NCI-H1436 treated with DMSO at 0.1 percent for 48 hours (cell line): ENCODE measurements at places on chromosomes 11 and 22.

- DNase-seq: no peak
Measured at GRCh38 chr11:41377709-41378394, 81.6 kb downstream of the LRRC4C start.

- DNase-seq: no peak
Measured at GRCh38 chr22:37486224-37486845, at the start of gene MFNG. Gene MFNG (minus strand): TSS chr22:37486384. CDS start chr22:37486177, 207 bp downstream.

DNA sequence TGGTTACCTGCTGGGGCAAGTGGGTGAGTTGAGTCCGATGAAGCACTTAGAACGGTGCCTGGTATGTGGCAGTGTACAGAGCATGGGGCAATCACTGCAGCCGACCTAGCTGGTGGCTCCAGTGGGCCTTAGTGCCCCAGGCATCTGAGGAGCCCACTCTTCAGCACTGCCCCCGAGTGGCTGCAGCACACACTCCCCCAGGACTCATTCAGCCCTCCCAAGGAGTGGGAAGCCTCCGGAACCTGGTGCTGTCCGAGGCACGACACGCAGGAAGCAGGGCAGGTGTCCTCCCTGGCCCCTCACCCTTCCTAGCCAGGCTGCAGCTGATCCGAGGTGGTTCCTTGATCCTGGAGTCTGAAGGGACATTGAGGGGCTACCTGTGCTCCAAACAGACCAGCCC is 42.4 kb upstream of the PRODH start:
- DNase-seq: no peak

GRCh38 chr11:117300283-117300663 is 9.1 kb downstream of the BACE1-AS start:
- DNase-seq: no peak

GRCh38 chr11:116946414-116946813 is 109.0 kb upstream of the APOA1 start:
- DNase-seq: no peak

GRCh38 chr11:74686792-74687191 is 44.4 kb downstream of the CHRDL2 start:
- DNase-seq: no peak

GRCh38 chr11:44032299-44033085 is 15.3 kb upstream of the ACCSL start:
- DNase-seq: no peak

DNA sequence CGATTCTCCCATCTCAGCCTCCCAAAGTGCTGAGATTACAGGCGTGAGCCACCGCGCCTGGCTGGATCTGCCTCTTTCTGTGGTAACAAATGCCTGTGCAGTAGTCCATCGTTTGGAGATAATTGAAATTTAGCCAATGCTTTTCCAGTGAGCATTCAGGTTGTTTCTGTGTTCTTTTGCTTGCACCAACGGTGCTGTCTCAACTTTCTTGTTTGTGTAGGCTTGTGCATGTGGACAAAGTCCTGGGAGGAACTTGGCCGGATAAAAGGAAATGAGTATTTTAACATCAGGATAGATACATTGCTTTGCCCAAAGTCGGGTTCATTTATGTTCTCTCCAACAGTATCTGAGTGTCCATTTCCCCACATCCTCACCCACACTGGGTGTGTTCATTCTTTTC is 85.7 kb downstream of the KIAA1671 start:
- DNase-seq: no peak

GRCh38 chr11:66856496-66857233 is at the start of gene LRFN4:
Gene LRFN4 (plus strand): TSS chr11:66857064. CDS start chr11:66857745, 681 bp downstream.
- no peak for DNase-seq

GRCh38 chr22:31039393-31039792 is 41.7 kb upstream of the SMTN start:
- no peak for DNase-seq

DNA sequence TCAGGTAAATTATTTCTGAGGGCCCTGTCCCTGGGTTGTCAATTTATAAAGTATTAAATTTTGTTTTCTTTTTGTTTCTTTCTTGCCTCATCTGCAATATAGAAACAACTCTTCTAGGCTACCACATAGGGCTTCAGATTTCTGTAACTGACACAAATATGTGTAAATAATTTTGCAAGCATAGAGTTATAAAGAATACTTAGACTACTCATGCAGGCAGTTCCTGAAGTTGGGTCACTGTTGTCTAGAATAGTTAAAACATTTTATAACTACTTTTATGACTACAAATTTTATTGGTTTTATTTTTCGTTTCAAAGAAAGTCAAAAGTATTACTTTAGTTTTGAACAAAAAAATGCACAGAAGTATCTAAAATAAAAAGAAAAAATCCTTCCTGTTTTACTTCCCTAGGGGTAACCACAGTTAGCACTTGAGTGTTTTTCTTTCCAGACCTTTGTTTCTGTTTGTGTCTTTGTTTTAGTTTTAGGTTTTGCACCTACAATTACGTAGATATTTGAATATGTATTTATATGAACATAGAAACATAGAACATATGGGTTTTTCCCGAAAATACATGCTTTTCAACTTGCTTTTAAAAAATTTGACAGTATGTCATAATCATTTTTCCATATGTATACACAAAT is 12.4 kb upstream of the TMEM123 start:
- no peak for DNase-seq

DNA sequence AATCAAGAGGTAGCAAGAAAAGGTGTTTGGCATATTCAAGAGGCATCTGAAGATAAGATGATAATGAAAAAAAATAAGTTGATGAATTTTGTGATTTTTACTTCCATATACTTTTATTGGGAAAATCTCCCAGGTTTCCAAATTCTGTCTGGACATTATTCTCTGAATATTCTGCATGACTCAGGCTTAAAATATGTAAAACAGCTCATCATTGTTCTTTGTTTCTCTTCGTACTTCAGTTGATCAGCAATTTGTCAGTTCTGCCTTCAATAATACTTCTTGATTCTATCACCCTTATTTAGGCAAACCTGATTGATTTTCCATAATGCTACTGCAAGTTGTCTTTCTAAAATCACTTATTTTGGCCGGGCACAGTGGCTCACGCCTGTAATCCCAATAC is 30.2 kb downstream of the GTF2H1 start:
- DNase-seq: no peak

DNA sequence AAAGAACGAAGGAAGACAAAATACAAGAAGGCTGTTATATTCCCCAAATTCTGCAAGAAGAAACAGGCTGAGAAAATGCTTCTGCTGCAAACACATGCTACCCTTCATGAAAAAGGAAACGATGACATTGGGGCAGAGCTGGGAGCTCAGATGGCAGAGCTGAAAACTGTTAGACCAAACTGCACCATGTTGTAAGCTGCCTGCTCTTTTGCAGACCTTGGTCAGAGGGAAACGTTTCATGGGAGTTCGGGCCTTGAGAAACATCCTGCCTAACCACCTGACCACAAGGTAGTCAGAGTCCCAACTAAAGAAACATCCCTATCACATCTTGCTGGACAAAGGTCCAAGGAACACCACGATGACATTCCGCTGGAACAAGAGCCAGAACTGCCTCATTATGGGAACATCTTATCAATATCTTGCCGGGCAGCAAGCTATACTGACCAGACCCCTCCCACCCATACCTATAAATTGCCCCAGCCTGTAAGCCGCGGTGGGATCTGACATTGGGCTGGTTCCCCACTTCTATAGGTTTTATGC is 110.7 kb upstream of the CTSC start:
- DNase-seq: no peak

GRCh38 chr11:113313601-113314000 is 782 bp upstream of the TTC12 start:
- no peak for DNase-seq

GRCh38 chr22:31748490-31748889 is 1.4 kb downstream of the PRR14L start:
- DNase-seq: no peak

- DNase-seq: no peak
Measured at GRCh38 chr11:66294626-66295620, 3.2 kb downstream of the TMEM151A start.

DNA sequence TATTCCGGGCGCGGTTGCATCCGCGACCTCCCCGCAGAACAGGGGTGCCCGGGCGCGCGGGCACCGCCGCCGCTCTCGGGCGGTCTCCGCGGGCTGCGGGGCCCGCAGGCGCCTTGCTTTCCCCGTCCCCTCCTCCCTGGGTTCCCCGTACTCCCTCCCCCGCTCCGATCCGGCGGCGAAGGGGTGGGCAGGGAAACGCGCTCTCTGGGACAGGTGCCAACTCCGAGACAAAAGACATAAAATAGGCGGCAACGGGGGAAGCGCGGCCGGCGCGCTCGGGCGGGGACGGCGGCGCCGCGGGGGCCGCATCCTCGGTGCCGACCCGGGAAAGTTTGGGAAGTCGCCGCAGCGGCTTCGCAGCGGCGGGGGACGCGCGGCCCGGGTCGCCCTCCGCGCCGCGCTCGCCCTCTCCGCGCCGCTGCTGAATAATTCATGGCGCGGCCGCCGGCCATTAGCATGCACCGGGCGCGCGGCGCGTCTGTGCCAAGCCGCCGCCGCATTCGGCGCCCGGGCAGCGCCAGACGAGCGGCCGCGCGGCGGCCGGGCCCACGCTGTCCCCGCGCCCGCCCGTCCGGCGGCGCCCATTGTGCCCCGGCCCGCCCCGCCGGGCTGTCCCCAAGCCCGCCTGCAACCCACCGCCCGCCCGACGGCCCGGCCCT is 78.7 kb upstream of the PPARA start:
- DNase-seq: peak; percentile 44

GRCh38 chr11:36088266-36088972 is 144.6 kb downstream of the LDLRAD3 start:
- no peak for DNase-seq

DNA sequence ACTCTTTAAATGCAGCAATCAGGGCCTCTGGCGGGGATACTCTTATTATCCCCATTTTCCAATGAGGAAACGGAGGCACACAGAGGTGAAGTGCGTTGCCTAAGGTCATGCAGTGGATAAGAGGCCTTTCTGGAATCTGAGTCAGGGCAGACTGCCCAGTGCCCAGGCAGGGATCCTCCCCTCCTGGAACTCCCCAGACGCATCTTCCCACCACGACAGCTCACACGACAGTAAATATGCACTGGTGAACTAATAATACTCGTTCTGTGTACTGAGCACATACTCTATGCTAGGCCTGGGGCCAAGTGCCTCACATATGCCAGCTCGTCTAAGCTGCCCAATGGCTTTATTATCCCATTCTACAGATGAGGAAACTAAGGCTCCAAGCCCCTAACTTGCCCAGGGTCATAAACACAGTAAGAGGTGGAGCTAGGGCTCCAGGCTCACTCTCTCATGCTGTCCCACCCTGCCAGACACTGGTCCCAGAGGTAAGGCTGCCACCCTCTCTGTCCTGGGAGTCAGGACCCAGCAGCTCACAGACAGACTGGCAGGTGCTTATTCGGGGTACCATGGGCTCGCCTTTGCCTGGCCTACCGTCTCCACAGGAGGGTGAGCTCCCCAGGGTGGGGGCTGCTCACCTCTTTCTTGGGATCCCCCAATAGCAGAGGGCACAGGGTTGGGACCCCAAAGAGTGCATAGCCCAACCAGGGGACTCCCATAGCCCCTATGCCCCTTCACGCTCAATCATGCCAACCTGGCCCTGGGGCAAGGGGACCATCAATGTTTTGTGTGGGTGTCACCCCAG is 2.3 kb downstream of the IL2RB start:
- DNase-seq: no peak

DNA sequence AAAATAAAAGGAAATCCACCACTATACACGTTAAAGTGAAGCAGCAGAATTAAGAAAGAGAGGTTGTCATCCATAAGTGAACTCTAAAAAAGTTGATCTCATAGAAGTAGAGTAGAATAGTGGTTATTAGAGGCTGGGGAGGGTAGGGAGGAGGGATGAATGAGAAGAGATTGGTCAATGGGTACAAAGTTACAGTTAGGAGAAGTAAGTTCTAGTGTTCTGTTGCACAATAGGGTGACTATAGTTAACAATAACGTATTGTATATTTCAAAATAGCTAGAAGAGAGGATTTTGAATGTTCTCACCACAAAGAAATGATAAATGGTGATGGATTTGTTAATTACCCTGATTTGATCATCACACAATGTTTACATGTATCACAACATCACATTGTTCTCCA is 72.0 kb downstream of the CD82 start:
- no peak for DNase-seq

GRCh38 chr11:58135171-58135570 is 9.8 kb upstream of the OR9I1 start:
- DNase-seq: no peak

DNA sequence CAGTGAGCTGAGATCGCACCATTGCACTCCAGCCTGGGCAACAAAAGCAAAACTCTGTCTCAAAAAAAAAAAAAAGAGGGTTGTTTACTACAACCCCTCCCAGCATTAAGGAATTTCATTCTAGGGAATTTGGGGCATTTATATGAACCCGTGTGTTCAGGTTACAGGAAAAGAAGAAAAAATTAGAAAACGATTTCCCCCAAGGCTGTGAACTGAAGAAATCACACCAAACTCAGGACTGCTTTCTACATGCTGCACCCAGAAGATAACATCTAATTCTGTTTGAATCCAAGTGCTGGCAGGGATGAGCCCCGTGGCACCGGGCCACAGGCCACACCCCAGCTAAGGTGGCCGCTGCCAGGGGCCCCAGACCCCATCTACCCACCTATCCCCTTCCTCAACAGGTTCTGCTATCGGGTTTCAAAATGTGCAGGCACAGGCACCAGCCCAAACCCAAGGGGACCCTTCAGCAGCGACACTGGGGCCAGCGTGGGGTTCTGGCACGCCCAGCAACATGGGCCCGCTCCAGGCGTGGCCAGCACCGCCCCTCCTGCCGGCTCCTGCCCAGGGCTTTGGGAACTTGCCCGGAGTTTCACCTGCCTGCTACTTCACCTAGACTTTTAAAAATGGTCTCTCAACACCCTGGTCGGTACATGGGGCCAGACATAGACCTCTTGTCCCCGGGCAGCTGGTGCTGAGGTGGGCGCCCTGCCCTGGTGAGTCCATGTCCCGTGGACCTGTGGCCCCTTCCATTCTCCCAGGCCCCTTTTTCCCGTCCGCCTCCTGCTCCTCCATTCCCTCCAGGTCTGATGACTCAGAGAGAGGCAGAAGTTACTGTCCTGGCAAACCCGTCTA is 11.8 kb downstream of the CELSR1 start:
- no peak for DNase-seq

- DNase-seq: no peak
Measured at GRCh38 chr11:70063121-70063520, 15.0 kb upstream of the ANO1 start.

DNA sequence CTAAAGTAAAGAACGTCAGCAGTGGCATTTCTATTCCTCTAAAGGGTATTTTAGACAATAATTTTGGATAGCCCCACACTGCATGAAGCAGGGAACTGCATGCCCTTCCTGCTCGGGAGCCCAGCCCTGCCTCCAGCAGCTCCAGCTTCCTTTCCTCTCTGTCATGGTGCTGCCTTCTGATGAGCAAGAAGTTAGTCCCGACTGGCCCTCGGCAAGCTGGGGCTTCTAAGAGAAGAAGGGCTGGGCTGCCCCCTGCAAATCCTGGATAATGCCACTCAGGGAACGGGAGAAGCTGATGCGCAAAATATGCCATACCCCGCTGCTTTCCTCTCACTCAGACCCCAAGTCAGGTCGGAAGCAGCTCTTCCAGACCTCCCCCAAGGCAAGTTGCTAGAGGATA is 296.4 kb downstream of the ETS1 start:
- DNase-seq: no peak

GRCh38 chr11:75527938-75528735 is 2.4 kb upstream of the GDPD5 start:
- DNase-seq: no peak

- no peak for DNase-seq
Measured at GRCh38 chr11:74697722-74698121, 33.5 kb downstream of the CHRDL2 start.
